ENCODE measurements at places on chromosomes 5 and 9.

DNA sequence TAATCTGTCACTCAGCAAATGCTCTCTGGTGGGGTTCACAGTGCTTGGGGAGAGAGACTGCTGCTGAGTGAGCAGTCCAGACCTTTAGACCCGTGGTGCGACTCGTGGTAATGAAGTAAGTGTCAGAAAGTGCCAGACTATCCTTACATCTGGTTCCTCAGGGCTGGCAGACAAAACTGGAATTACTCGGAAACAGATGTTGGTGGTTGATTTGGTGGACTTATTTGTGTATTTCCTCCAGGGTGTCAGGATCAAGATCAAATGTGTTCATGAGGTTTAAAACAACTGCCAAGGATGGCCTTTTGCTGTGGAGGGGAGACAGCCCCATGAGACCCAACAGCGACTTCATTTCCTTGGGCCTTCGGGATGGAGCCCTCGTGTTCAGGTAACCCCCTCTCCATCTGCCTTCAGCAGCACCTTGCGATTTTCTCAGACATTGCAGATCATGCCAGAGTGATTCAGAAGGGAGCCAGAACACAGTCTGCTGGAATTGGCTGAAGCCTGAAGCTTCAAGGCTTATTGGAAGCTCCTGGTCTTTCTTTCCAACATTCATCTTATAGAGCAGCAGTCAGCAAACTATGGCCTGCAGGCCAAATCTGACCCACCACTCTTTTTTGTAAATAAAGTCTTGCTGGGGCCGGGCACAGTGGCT lies 105.2 kb downstream of the LIFR start:
- no peak for DNase-seq

- DNase-seq, result no peak
These were observed 79.4 kb downstream of the FBXL7 start for GRCh38 chr5:15579193-15579990.

GRCh38 chr9:4297151-4297785 lies 2.6 kb downstream of the GLIS3 start:
- peak; percentile 9 for DNase-seq

- no peak for DNase-seq
These were observed 59.2 kb downstream of the MEGF9 start for GRCh38 chr9:120655005-120655622.

DNA sequence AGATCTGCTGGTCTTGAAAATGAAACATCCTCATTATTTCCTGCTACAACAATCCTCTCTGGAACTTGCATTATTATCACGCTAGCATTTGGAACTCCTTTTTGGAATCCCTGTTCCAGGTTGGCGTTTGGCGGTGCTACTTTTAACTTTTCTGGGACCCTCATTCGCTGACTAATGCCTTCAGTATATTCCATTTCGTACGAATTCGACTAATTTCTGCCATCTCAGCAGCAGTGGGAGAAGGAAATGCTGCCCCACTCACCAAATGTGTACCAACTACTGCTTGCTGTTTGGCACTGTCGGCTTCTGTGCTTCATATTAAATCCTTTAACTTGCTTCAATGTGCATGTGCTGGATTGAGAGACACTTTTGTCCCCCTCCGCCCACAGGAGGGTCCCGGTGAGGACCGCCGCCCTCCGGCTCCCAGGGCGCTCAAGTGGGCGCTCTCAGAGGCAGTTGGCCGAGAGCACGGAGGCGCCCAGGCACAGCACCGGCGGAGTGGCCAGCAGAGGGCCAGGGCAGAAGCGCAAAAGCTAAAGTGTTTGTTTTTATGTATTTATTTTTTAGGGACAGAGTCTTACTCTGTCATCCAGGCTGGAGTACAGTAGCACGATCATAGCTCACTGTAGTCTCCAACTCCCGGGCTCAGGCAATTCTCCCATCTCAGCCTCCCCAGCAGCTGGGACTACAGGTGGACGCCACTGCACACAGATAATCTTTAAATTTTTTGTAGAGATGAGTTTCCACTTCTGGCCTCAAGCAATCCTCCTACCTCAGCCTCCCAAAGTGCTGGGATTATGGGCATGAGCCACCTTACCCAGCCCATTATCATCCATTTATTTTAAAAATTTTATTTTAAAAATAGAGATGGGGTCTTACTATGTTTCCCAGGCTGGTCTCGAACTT lies 11.9 kb downstream of the PDE6A start:
- no peak for DNase-seq

- no peak for DNase-seq
These were observed 710.5 kb upstream of the CDH9 start for GRCh38 chr5:27748847-27749246.

Data from CD4-positive, alpha-beta T cell treated with Interleukin-10 for 1 hour (primary cell).